EL (cell line): ENCODE measurements at places on chromosomes 7 and 10.

DNA sequence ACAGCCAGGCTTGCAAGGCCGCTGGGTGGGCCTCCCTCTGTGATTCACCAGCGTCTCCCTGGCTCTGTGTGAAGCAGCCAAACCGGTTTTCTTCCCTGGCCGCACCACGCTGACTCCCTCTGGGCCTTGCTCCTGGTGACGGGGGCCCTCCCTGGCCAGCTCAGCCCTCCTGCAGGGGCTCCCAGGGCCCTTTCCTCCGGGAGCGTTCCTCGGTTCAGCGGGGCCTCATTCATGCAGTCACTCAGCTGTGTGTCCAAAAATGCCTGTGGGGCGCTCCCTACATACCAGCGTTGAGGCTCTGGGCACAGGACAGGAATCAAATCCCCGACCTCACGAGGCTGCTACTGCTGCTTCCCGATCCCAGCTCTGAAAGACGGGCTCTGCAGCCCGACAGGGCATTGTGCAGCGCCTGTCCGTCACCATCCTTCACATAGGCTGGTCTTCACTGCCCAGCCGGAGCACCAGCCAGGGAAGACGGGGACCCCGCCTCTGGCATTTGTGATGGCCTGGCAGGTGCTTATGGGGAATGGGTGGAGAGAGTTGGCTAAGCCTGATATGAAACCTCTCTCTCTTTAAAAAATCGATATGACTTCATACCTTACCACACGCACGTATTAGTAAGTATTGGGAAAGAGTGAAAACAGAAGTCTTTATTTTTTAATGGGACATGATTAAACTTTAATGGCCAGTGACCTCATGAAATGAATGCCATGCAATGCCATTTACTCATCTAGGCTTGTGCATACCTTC is 110.0 kb upstream of the SHH start:
- DNase-seq = no peak

DNA sequence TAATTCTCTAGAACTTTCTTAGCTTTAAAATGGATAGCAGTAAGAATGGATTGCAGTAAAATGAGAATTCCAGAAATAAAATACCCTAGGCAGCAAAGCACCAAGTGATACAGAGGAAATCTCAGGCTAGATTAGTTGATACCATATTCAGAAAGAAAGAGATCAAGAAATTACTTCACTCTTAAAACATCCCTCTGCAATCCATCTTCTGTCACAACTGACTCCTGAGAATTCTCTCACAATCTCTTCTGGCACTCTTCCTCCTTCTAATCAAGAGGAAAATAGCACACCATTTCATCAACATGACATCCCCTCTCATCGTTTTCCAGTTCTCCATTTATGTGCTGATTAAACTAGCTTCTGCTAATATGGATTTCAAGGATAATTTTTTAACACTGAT is 42.2 kb upstream of the LAMB1 start:
- DNase-seq = no peak

DNA sequence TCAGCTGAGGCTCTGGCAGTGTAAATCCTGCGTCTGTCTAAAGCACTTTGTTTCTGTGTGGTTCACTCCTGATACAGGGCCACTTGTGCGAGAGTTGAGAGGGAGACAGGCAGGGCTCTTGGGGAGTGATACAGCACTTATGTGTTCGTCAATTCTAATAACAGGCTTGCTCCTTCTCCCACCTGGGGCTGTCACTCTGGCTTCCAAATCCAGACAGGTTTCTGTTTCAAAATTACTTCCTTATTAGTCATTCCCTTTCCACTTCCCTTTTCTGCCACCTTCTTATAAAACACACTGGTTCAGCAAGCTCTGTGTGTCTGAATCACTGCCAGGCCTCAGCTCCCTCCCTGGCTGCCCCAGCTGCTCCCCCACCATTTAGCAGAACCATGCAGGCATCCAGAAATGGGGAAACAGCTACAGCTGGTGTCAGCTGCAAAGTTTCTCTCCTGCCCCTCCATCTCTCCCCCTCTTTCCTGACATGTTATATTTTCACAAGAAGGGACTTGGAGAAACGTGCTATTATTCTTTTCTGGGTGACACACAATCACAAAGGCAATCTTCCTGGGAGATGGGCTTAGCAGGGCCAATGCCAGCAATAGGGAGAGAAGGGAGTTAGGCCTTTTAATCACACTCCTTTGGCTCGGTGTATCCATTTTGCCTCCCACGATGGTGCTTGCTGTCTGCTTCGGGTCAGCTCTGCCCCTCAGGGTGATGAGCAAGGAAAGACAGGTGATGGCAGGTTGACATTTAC is 58.4 kb upstream of the ZNRF2 start:
- peak; percentile 41 for DNase-seq

GRCh38 chr10:52280051-52280450 is 34.0 kb upstream of the DKK1 start:
- no peak for DNase-seq

DNA sequence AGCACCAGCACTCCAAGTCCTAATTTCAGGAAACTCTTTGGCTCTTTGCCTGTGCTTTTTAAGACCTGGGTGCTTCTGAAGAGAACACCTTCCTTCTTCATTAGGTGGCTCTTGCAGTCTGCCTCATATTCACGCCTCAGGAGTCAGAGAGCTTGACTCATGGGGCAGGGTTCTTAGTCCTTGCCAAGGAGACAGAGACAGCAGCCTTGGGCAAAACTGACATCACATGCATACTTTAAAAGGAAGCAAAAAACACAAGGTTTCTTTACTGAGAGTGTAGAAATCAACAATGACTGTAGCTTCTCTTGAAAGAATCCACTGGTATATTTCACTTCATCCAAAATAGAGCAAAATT is 780.6 kb downstream of the INHBA start:
- DNase-seq = peak; percentile 92

DNA sequence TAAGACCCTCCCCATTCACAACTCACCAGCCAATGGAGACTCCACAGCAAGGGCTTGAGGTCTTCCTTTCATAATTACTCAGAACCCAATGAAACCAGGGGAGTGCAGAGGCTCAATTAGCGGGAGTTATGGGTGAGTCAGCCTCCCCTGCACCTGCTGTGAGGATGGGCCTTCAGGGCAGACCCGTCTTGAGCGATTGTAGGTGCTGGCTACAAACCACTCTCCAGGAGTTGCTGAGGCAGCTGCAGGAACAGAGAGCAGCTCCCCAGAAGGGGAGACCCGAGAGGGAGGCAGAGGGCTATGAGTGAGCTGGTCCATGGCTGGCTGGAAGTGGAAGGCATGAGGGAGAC is 58.5 kb upstream of the SORCS3 start:
- DNase-seq = peak; percentile 59

- DNase-seq = no peak
Observed at GRCh38 chr10:96290368-96291133, 13.7 kb upstream of the DNTT start.

DNA sequence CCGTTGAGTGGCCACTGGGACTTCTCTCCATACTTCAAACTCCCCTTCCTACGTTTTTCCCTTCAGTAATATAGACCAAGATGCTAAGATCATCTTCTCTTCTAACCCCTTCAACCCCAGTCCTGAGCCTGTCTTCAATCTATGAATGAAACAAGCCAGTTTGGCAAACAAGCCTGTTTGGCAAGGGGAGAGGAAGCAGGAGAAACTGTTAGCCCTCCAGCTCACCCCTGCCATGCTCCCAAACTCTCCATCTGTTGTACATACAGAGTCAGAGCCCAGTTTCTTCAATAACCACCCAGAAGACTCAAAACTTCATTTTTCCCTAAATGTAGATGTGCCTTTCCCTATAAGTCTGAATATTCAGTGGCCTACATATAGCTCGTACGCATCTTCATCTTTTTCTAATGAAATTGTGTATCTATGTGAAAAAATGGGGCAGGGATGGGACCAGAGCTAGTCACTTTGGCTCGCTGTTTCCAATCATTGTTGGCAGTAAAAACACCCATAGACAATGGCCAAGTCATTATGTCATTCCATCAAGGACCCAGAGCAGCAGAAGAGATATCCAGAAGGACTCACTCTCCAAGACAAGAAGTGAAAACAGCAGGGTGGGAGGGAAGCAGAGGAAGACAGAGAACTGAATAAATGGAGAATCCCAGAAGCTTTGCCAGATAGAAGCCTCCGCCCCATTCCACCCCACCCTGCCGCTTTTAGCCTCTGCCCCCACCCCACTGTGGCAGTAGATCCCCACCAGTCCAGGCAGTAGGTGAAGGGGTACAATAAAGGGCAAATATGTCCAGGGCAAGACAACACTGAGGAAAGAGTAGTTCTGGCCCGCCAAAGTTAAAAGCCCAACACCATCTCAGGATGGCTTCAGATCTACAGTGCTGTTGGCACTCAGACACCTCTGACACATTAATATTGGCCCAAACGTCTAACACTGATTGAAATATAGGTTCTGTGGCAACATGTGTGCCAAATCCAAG is 87.3 kb downstream of the DOCK4 start:
- no peak for DNase-seq

DNA sequence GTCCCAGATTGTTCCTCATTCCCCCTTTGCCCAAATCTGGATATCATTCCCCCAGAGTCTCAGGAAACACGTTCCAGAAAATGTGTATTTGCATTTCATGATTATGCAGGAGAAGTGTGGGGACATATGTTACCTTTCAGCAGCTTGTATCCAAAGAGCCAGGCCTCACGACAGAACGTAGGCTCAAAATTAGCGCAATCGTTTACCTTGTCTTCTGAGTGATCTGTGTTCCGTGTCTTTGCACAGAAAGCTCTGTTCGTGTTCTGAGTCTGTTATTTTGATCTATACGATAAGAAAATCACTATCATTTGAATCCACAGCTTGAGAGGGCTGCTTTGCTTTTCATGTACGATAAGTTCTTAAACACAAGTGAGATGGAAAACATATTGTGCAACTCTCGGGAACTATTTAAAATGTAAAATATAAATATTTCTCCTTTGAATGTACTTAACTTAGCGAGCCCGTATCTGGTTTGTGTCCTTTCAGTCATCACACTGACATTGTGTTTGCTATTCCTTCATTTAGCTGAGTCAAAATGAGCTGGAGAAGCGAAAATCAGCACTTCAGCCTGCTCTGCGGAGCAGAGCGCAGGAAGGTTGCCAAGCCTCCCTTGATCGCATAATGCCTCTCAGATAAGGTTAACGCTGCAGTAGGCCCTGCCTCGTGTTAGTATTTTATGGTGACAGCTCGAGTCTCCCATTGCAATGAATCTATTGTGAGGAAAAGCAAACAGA is 80.2 kb upstream of the CACNB2 start:
- DNase-seq = no peak

DNA sequence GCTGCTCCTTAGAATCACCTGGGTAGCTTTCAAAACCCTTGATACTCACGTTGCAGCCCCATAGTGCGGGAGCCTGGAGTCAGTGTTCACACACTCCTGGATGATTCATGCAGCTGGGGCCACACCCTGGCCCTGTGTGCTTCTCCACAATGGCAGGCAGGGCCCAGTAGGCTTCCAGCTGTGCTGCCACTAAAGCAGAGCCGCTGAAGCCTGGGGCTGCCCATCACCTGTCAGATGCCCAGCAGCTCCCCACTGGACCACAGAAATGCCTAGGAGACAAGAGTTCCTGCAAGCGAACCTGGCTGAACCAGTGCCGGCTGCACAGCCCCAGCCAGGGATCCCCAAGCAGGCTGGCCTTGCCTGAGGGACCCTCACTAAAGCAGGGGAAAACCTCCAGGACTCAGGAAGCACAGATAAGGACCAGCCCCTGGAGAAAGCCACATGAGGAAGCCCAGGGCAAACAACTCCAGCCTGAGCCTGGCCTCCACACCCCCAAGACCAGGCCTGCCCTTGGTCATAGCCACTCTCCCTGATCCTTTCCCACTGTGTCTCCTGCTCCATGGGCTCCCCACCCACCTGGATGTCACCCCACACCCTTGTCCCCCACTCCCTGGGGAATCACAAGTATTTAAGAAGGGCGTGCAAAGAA is 111.9 kb downstream of the GRID1 start:
- no peak for DNase-seq

GRCh38 chr10:133274751-133275683 is 1.7 kb downstream of the ADAM8 start:
- no peak for DNase-seq

- DNase-seq = peak; percentile 35
Observed at GRCh38 chr7:45663167-45663921, 89.2 kb downstream of the ADCY1 start.

GRCh38 chr7:33926535-33926934 is 21.2 kb downstream of the BMPER start:
- no peak for DNase-seq

DNA sequence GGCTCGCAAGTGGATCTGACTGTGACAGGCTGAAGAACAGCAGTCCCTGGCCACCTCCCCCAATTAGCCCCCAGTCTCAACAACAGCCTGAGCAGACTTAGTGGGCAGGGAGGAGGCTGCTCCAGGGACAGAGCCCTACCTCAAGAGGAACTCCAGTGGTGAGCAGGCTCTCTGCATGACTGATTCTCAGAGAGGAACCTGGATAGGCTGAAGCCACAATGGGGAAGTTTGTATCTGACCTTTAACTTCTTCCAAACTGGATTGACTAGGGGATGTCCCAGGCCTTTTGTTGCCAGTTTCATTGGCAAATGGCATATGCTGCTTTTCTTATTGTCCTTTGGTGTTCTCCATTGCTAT is 93.0 kb downstream of the ARHGAP22 start:
- no peak for DNase-seq

GRCh38 chr10:70060389-70060788 is 7.7 kb downstream of the MACROH2A2 start:
- DNase-seq = no peak

DNA sequence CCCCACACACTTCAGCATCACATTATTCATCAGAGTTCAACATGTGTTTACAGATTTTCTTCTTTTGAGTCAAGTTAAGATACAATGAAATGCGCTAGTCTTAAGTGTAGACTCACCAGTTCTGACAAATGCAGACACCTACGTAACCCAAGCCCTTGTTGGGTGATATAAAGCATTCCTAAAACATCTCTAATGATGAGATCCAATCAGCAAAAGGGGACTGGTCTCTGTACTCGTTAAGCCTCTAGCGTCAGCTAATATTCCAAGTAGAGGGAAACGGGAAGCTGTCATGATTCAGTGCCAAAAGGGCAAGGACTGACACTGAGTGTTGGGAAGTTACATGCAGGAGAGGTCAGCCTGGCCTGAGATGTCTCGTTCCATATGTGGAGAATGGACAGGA is 38.7 kb upstream of the TRIL start:
- peak; percentile 36 for DNase-seq

DNA sequence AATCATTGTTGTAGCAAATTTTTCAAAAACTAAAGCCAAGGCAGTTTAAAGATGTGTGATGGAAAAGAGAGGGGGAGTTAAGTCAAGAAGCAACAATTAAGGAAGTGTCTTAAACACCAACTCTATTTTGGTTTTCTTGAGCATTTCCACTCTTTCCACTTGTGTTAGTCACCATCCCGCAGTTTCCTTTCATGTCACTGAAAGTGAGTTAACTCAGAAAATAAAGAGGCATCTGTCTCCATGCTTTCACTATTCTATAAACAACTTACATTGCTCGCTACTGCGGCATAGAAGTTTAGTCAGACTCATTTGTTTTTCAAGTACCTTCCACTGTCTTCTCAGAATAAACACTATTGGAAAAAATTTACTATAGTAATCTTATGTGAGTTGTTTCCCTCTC is 284.9 kb upstream of the SEMA3D start:
- DNase-seq = peak; percentile 54

DNA sequence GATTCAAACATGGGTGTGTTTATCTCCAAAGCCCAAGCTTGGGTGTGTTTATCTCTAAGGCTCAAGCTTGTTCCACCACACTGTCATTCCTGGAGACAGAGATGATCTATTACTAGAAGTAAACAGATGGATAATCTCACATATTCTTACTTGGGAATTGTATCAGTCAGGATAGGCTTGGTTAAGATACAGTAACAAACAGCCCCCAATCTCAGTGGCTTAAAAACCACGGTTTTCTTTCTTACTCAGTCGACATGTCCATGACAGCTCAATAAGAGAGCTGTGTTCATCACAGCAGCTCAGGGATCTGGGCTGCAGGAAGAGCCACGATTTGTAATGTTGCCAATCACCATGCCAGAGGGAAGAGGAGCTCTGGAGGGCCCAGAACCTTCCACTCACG is 38.5 kb upstream of the LOXL4 start:
- DNase-seq = no peak
